ENCODE measurements at places on chromosomes 7 and 10.

GRCh38 chr7:41446606-41447449, 256.1 kb downstream of the INHBA start:
- DNase-seq, result peak; percentile 70

GRCh38 chr10:88474884-88475844, 108.0 kb downstream of the RNLS start:
- DNase-seq, result no peak

- no peak for DNase-seq
These were observed 12.6 kb downstream of the RASGEF1A start for GRCh38 chr10:43254199-43254730.

DNA sequence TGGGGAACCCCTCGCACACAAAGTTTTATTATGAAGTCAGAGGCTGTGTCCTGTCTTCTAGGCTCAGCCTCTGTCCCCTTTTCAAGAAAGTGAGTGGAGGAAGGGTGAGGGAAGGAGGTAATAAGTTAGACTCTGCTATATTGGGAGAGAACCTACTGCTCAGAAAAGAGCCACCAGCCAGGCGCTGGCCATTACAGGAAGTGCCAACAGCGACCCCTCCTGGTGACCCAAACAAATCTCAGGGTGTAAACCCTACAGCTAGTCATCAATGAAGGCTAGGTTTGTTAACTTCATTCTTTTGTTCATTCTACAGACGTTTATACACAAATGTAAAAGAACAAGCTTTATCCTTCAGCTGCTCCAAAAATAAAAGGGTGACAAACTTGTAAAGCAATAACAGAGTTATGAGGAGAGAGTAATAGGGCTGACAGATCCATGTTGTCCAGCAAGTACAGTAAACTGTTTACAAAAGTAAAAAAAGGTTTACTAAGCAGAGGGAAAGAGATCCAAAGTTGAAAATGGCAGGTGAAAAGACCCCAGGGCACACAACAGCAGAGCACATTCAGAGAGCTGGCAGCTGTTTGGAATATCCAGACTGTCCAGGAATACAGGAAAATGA, 82.7 kb downstream of the FAM204A start:
- peak; percentile 33 for DNase-seq

GRCh38 chr7:106619213-106619612, 41.7 kb downstream of the CCDC71L start:
- DNase-seq, result no peak

GRCh38 chr7:122092964-122093797, 50.9 kb downstream of the AASS start:
- peak; percentile 65 for DNase-seq

DNA sequence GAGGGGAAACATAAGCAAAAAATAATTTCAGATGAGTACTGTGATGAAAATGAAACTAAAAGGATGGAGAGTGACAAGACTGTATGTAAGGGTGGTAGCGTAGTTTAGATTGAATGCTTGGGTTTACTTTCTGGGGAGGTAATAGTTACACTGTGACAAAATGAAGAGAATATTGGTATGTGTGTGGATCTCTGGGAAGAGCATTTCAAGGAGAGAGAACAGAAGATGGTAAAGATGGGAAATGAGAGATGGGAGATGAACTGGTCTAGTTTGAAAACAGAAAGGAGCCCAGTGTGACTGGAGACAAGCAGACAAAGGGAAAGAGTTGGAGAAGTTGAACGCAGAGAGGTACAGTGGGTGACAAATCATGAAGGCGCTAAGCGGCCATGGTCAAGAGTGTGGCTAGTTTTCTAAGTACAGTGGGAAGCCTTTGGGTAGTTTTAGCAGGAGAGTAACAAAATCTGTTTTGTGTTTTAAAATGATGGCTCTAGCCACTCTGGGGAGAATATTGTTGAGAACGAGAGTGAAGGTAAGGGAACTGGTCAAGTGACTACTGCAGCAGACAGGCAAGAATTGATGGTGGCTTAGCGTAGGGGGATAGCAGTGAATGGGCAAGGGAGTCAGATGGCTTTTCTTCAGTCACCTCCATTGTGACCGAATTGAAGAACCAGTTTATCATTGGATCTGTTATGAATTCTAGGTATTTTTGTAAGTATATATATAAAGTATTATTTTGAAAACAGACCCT, 22.6 kb downstream of the PALS2 start:
- DNase-seq, result no peak

- DNase-seq, result peak; percentile 38
These were observed 20.2 kb downstream of the GNAI1 start for GRCh38 chr7:80154656-80155333.

DNA sequence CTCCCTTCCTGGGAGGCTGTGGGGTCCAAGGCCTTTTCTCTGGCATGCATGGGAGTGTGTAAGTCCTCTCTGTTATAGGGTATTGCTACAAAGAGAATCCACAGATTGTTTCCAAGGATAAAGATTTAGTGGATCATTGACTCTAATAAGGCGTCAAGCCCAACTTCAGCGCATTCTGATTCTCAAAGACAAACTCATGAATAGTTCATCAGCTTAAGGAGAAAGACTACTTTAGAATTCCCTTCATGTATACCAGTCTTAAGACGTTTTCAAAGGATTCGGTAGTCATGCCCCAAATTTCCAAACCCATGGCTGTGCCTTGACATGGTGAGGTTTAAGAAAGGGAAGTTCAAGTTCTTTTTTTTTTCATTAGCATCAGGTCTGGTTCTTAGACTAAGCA, 46.6 kb upstream of the ABLIM1 start:
- DNase-seq, result no peak

DNA sequence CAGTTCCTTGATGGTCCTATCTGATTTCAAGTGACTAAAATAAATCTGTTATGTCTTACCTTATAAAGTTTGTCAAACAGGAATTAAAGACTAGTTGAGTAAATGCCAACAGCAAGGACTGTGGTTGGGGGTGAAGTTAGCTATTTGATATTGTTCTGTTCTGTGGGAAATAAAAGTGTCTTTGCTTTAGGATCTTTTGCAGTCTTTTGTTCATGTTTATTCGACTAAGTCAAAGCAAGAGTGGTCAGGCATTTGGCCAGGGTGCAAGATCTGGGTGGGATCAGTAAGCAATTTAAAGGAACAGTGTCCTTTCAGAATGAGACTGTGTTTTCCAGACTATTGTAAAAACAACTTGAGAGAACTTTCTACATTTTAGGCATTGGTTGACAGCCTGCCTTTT, at the start of gene COL28A1:
Gene COL28A1, minus strand, starts transcription at position 183 of the 400 bp plus-strand sequence. CDS start 2,998 bp downstream, outside the sequence.
- no peak for DNase-seq

DNA sequence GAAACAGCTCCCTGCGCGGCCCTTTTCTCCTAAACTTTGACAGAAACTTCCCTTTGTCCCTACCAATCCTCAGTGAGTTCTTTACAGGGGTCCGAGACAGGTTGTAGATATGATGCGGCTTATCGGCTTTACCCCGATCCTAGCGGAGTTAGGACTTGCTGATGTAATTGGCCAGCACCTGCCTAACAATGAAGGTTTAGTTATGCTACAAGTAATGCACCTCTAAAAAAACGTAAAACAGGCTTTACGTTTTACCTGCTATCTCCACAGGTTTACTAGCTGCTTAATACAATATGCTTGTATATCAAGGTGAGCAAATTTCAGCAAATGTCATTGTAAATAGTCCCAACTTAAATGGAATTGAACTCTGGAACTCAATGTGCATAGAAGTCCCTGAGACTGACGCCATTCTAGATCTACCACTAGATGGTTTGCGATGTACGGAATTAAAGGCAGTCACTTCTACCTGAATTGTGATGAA, 697 bp upstream of the SNX13 start:
- no peak for DNase-seq

GRCh38 chr7:99990460-99990852, 14.6 kb upstream of the AZGP1 start:
- no peak for DNase-seq

DNA sequence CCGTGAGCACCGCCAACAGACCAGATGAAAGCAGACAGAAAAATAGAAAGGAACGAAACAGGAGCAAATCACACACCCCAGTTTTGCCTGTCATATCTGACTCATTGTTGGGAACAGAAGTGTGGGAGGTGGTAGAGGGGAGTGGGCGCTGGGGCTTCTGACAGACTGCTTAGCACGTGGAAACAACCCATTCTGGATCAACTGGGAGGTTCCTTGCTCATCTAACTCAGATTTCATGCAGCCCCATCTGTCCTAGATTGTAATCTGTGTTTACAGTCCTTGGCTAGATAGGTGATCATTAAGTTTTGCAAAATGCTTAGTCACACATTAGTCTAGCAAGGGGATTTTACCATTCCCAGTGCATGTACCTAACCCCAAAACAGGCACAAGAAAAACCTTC, 154.1 kb downstream of the NRP1 start:
- DNase-seq, result peak; percentile 26

- no peak for DNase-seq
These were observed 83.3 kb downstream of the SLIT1 start for GRCh38 chr10:97102441-97102840.

DNA sequence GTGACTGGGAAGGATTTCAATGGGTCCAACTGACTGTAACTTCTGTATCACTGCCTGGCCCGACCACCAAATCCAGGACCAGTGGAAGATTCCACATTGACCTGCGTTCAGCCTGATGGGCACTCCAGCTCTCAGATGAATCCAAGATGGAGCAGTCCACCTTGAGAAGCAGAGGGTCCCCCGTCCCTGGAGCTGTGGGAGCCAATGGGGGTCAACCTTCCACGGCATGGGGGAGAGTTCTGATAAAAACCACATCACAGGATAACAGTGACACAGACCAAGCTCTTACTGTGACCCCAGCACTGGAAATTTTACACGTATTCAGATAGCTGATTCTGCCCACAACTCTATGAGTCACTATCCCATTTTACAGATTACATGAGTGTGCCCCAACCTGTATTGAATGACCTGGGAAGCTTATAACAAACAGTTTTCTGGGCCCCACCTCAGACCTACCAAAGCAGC, 11.2 kb downstream of the ZCCHC24 start:
- DNase-seq, result peak; percentile 68

DNA sequence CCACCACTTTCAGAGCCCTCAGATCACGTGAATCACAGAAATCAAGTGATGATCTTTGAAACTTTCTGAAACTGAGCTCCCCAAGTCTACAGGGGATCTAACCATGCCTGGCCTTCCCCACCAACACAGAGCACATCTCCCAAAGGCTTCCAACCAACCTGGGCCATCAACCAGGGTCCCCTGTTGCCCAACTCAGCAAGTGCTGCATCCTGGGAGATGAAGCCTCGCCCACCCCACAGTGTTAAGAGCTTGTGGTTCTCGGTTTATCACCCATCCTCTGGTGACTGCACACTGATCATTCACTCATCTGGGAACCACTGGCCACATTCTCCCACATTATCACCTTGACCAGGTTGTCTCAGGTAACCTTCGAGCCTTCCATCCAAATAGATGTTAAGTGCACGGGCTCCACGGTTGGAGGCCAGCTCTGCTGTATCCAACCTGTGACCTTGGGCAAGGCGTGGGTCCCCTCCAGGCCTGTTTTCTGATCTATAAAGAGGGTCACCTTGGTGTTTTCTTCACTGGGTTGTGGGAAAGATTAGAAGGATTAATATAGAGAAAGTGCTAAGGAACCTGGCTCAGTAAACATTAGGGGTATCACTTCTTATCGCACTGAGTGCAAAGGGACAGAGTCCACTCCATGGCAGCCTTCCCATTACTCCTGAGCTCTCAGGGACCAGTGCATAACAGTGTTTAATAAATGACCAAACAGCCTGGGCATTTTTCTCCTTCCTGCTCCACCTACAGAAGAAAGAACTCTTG, 3.6 kb downstream of the ZNF488 start:
- no peak for DNase-seq

GRCh38 chr10:48800007-48800675, 115.5 kb downstream of the WDFY4 start:
- DNase-seq, result no peak

- peak; percentile 66 for DNase-seq
These were observed 57.2 kb upstream of the STRIP2 start for GRCh38 chr7:129376778-129377700.

DNA sequence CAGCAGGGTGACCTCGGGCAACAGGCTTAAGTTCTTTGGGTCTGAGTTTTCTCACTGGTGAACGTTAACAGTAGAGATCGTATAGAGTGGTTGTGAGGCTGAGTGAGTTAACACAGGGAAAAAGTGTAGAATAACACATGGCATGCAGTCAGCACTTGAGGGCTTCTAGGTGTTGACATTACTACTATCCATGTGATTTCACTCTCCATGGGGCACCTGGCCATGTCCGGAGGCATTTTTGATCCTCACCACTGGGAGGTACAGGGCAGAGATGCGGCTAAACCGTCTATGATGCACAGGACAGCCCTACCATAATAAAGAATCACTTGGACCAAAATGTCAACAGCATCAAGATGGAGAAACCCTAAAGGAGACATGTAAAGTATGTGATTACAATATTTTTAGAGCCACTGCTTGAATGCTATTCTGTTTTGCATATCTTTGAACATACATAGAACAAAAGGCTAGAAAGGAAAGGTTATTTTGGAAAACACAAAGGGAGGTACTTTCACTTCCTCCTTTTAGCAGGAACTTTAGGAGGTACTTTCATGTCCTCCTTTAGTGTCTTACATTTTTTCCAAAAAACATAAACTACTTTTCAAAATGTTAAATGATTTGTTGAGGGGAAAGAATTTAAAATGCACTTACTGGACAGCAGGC, 44.3 kb downstream of the NOD1 start:
- no peak for DNase-seq

- DNase-seq, result peak; percentile 93
These were observed 23.2 kb downstream of the CREB3L2 start for GRCh38 chr7:137978464-137979237.

DNA sequence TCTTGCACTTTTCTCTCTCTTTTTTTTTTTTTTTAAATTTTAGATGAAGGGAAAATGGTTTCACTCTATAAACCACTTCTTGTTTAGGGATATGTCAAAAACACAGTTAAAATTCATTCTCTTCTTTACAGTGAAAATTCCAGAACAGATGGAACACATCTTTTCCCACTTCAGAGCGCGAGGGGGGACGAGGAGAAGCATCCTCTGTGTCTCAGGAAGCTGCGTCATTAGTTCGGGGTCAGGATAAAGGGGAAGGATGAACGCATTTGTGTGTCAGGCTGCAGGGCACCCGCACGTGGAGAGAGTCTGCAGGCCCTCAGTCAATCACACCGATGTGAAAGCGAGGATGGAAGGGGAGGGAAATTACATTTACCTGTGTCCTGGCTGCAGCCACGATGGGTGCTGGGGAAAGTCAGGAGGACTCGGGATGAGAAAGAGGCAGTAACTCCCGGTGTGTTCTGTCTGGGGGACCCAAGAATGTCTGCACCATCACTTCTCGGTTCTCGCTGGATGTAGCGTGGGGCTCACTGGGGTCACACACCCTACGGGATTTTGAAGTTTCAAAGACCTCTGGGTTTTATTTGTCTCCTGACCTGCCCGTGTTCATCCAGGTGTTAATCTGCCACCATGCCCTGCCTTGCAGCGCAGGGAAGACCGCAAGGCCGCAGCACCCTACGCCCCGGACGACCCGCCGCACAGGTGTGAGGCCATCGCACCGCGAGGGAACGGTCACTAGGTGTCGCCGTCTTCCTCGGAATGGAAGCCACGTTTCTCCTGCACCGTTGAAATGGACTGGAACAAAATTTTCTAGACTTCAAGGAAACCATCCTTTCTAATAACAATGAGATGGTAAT, 66.7 kb upstream of the PITRM1 start:
- DNase-seq, result peak; percentile 58

- DNase-seq, result no peak
These were observed 28.3 kb downstream of the WDR86 start for GRCh38 chr7:151381348-151382078.

- DNase-seq, result no peak
These were observed 51.6 kb upstream of the ARL4A start for GRCh38 chr7:12635830-12636229.
